ENCODE measurements at places on chromosomes 6 and 20. TPM values are rescaled to one million over a fixed set of nuclear protein-coding genes. Genes with fewer than 3 reads are reported as not detected.

The POLR3F gene
- total RNA-seq: 12.8 TPM

The NUDT3 gene
- 17.0 TPM for total RNA-seq

The XKR7 gene
- not detected for total RNA-seq

The OR2H2 gene
- total RNA-seq: not detected

Measured in mammary microvascular endothelial cell (primary cell).